ENCODE measurements at places on chromosomes 2 and 18.

GRCh38 chr18:60145776-60146175 is 226.8 kb downstream of the MC4R start:
- no peak for DNase-seq

GRCh38 chr2:11995456-11995855 is 249.0 kb downstream of the LPIN1 start:
- no peak for DNase-seq

DNA sequence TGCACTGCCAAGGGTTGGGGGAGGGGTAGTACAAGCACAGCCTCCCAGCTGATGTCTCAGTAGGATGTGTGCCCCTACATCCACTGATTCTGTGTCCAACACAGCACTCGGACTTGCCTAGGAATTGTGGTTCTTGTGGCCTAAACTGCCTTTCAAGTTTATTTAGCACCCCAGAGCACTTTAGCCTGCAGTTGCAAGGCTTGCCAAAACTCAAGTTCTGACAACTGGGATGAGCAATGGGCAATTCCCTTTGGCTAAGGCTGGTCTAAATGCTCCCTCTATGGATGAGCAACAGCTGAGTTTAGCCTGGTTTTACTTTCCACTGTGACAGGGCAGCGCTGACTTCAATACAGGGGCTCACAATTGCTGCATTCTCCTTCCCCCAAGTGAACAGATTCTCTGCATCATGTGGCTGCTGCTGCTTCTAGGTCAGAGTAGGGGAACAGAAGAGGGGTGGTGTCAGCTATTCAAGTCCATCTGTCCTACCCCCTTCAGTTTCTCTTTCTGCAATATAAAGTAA is 471.5 kb downstream of the PIK3C3 start:
- no peak for DNase-seq

GRCh38 chr2:137467246-137467862 is 496.9 kb upstream of the HNMT start:
- DNase-seq, result no peak

DNA sequence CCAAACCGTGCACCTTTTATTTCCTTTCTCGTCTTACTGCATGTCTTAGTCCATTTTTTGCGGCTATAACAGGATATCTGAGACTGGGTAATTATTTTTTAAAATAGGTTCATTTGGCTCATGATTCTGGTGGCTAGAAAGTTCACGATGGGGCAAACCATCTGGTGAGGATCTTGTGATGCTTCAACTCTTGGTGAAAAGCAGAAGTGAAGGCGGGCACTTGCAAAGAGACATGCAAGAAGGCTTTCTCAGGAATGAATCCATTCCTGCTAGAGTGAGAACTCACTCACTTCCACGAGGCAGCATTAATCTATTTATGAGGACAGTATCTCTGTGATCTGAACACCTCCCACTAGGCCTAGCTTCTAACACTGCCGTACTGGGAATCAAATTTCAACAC is 327.1 kb upstream of the RBMS1 start:
- DNase-seq, result no peak

DNA sequence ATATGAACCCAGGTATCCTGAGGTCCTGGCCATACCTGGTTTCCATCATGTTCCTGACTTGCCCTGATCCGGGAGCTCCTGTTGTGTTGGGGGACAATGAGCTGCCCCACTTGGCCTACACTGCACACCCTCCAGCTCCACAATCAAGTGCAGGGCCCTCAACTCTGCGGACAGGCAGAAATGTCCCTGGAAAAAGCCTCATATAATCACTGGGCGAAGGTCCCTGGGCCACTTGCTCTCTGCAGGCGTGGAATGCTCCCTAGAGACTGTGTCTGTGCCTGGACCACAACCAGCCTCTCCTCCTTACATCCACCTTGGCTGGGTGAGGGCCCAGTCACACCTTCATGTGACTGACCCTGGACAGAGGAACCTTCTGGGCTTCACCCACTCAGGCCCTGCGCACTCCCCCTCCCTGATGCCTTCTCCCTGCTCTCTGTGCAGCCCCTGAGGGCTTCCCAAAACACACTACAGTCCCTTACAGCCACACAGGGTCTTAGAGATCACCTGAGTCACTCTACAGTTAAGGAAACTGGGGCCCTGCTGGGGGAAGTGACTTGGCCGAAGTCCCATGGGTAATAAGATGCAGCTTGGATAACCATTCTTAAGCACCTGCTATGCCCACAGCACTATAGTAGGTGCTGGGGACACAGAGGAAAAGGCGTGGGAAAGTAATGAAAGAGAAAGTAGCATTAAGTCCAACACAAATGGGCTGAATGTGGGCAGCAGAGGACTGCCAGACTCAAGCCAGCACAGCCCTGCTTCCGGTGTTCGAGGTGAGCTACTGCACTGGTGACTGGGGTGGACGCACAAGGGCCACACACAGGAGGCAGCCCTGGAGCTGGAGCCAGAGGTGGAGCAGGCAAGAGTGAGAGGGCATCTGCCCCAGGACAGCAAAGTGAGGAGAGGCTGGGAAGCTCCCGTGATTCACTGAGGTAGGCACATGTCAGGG is 9.8 kb downstream of the BOLA3 start:
- no peak for DNase-seq
